ENCODE measurements at places on chromosomes 12 and 14. TPM values are rescaled to one million over a fixed set of nuclear protein-coding genes. Genes with fewer than 3 reads are reported as not detected.

KLRB1 gene
- 1.5 TPM for total RNA-seq

DRAM1 gene
- 18.9 TPM for total RNA-seq

TOMM20L gene
- total RNA-seq: not detected

EMP1 gene
- 675 TPM for total RNA-seq

CDKN3 gene
- total RNA-seq: 6.6 TPM

PLA2G1B gene
- total RNA-seq: not detected

AHNAK2 gene
- total RNA-seq: 180 TPM

SERPINA10 gene
- not detected for total RNA-seq

RNU4-1 gene
- under 0.01 TPM for total RNA-seq

CACNA1C gene
- total RNA-seq: 9.8 TPM

SAV1 gene
- 30.0 TPM for total RNA-seq

OR4E2 gene
- total RNA-seq: not detected

NGDN gene
- total RNA-seq: 47.1 TPM

PLBD1 gene
- total RNA-seq: 29.0 TPM

ST8SIA1 gene
- 5.2 TPM for total RNA-seq

HCAR3 gene
- total RNA-seq: 0.74 TPM

KRT73 gene
- not detected for total RNA-seq

PZP gene
- not detected for total RNA-seq

OVCH1 gene
- 0.25 TPM for total RNA-seq

HELB gene
- total RNA-seq: 5.2 TPM

- DNase-seq: no peak
Measured at GRCh38 chr14:100692859-100693558, 33.7 kb upstream of the DLK1 start.

GRCh38 chr12:66438601-66439000 lies 136.3 kb downstream of the HELB start:
- DNase-seq: no peak

- DNase-seq: no peak
Measured at GRCh38 chr12:92558806-92559205, 144.0 kb upstream of the PLEKHG7 start.

DNA sequence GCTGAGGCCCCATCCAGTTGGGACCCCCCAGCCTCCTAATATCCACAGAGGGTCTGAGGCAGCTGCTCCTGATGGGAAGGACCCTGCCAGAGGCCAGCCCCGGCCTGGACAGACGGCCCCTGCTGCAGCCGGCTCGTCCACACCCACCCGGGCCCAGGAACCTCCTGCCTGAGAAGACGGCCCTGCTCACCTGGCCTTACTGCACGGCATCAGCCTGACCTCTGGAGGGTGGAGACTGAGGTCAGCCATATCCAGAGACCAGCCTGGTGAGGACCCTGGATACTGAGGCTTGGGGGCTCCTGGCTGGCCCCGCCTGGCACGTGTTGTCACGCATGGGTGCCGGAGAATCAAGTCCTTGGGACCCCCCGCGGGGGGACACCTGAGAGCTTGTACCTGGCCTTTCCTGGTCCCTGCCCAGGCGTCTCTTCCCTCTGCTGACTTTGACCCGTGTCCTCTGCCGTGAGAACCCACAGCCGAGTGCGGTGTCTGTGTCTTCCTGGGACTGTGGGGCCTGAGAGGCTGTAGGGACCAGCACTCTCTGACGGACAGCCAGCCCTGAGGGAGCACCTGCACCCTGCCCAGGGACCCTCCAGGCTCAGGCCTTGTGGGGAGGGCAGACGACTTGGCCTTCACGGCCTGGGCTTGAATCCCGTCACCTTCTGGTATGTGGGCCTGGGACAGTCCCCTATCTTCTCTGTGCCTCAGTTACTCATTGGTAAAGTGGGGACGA lies 57.3 kb downstream of the NOC4L start:
- no peak for DNase-seq

- DNase-seq: no peak
Measured at GRCh38 chr14:23347406-23348296, 5.0 kb downstream of the SLC22A17 start.

DNA sequence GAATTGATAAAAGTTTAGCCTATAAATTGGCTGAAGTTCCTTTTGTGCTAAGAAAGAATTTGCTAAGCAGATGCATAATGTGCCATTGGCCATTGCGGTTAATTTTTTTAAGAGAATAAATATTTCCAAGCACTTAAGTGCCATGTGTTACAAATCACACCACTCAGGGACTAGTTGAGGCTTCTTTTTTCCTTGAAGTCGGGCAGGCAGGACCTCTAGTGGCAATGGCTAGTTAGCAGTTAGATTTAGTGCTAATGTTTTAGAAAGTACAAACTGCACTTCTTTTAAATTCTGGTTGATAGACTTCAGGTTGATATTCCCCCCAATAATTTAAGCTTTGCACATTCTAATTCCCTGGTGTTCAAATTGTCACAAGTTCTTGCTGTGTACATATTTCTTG lies 294.3 kb downstream of the APAF1 start:
- no peak for DNase-seq

GRCh38 chr12:58309806-58310205 lies 368.4 kb downstream of the ATP23 start:
- no peak for DNase-seq

DNA sequence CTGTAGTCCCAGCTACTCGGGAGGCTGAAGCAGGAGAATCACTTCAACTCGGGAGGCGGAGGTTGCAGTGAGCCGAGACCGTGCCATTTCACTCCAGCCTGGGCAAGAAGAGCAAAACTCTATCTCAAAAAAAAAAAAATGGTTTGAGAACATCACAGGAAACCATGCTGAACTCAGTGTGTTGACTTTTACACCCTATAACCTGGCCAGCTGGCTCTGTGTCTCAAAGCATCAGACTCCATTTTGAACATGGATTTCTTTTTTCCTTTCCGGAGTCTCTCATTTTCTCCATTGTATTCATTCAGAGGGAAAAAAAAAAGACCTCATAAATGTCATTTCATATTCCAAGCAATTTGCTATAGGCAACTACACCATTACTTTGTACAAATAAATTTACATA lies 63.2 kb upstream of the FOXN3 start:
- no peak for DNase-seq

- DNase-seq: no peak
Measured at GRCh38 chr14:72649603-72650227, 244.2 kb downstream of the DPF3 start.

DNA sequence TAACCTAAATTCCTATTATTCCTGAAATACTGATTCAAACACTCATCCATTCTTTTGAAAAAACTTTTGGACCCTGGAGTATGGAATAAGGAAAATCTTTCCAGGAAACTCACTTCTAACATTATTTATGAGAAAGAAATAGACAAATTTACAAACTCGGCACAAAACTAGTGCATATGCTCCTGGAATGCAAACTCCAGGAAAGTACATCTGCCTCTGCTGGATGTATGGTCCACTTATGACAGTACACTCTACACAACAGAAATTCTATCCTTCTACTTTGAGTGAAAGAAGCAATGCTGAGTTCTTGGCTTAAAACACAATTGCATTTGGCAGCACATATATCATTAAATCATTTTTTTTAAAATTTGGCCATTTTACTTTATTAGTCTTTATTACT lies 700.5 kb upstream of the STXBP6 start:
- DNase-seq: no peak

- DNase-seq: peak; percentile 95
Measured at GRCh38 chr12:52521568-52522266, 1.5 kb upstream of the KRT5 start.

- no peak for DNase-seq
Measured at GRCh38 chr12:125882141-125882540, 816.9 kb downstream of the AACS start.

GRCh38 chr12:55330446-55330845 lies at the start of gene OR6C3:
TSS of gene OR6C3 (plus strand) at chr12:55330746. CDS start at chr12:55331701, 955 bp downstream.
- no peak for DNase-seq

- no peak for DNase-seq
Measured at GRCh38 chr12:12837025-12837812, 24.1 kb downstream of the DDX47 start.

DNA sequence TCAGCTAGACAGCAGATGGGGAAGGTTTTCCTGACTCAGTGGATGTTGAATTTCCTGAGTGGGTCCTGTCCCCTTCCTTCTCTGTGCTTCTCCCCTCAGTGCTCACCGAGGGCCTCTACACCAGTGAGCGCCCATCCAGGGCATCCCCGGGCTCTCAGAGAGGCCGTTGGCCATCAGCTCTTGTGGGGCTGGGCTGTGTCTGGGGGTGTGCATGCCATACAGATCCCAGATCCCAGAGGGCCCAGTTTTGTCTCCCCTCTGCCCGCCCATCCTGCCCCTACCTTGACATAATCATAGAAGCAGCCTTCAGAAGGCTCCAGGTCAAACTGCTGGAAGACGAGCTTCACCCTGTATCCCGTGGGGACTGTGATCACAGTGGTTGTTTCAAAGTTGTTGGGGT lies 1.1 kb downstream of the C1R start:
- no peak for DNase-seq

- no peak for DNase-seq
Measured at GRCh38 chr12:108831309-108831991, 25.9 kb downstream of the SSH1 start.

DNA sequence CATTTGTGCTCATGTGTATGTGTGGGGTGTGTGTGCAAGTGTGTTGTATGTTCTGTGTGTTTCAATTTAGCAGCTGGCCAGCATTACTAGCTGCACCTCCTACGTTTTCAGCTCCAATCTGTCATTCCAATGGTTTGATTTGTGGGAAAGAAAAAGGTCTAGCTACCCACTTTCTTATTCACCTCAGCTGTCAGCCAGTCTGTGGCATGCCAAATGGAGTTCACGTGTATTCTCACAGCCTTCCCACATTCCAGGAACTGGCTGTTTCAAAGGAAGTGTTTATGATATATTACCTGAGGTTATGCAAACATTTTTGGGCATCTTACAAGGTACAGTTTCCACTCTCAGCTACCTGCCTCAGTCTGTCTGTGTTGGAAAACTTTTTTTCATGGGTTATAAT lies 220.2 kb upstream of the CPNE8 start:
- no peak for DNase-seq

- no peak for DNase-seq
Measured at GRCh38 chr12:57616383-57617101, 5.3 kb downstream of the ARHGEF25 start.

GRCh38 chr12:53048780-53049401 lies 974 bp upstream of the TNS2 start:
- peak; percentile 92 for DNase-seq

DNA sequence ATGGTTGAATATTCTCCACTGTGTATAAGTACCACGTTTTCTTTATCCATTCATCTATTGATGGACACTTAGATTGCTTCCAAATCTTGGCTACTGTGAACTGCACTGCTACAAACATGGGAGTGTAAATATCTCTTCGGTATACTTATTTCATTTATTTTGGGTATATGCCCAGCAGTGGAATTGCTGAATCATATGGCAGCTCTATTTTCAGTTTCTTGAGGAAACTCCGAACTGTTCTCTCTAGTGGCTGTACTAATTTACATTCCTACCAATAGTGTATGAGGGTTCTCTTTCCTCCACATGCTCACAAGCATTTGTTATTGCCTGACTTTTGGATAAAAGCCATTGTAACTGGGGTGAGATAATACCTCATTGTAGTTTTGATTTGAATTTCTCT lies 623.1 kb upstream of the LRFN5 start:
- no peak for DNase-seq

DNA sequence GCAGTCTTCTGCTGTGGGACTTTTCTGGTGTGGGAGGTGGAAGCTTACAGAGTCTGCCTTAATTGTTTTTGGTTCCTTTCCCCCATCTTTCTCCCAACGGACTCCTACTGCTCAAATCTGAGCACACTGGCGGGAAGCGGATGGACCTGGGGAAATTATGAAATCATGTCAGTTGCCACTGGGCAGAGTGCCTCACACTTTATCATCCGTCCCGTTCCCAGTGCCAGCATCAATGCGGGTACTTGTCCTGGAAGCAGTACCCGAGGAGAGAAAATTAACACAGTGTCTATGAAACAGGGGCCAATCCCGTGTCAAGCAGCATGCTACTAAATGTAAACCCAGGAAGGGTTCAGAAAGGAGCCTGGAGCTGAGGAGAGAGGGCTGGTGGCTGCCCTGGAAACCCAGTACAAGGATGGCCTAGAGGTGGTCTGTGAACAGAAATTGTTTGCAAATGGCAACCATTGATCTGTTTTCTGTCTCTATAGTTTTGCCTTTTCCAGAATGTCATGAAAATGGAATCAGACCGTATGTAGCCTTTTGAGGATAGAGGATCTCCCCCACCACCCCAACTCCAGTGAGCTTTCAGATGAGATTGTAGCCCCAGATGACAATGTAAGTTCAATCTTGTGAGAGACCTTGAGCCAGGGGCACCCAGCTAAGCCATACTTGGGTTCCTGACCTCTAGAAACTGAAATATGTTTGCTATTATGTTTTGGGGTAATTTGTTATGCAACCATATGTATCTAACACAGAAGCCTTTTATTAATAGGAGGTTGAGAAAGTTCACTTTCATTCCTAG lies 908 bp upstream of the CDKL1 start:
- DNase-seq: peak; percentile 85

GRCh38 chr14:79631276-79631675 lies 580.0 kb downstream of the DIO2 start:
- no peak for DNase-seq

DNA sequence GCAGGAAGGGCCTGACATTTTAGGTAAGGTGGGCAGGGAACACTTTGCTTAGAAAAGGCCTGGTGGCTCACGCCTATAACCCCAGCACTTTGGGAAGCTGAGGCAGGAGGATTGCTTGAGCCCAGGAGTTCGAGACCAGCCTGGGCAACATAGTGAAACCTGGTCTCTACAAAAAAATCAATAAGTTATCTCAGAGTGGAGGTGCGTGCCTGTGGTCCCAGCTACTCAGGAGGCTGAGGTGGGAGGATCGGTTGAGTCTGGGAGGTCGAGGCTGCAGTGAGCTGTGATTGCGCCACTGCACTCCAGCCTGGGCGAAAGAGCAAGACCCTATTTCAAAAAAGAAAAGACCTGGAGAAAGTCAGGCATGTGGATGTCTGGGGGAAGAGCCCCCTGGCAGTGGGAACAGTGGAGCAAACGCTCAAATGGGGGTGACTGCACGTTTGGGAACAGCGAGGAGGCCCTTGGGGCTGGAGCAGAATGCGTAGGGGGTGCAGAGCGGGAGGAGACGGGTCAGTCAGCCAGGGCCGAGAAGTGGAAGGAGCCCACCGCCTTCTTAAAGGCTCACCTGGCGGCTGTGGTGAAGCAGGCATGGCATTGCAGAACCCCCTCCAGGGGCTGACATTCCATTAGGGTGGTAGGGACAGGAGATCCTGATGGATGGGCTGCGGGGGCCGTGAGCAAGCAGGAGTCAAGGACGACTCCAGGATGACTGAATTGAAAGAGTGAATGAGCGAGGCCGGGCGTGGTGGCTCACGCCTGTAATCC lies 6.2 kb upstream of the KIF26A start:
- no peak for DNase-seq

GRCh38 chr14:72948481-72949138 lies 22.3 kb downstream of the DCAF4 start:
- DNase-seq: no peak
